ENCODE measurements at places on chromosomes 5 and 9.

- no peak for DNase-seq
Measured at GRCh38 chr5:39446231-39446630, 21.5 kb upstream of the DAB2 start.

DNA sequence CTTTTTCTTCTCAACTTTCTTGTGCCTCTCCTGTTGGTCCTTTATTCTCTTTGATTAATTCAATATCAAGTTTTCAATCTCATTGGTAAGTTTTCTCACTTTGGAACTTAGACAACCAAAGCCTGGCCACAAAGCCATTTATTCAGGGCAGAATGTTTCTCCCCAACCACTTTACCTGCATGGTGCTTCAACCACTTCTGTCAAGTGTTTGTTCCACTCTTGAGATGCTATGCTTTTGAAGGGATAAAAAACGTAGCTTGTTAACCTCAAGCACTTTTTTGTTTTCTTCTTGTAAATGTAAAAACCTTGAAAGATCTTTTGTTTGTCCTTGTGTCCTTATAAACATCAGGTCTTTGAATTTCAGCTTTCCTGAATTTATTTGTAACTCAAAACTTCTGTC, 966.7 kb downstream of the MAT2B start:
- no peak for DNase-seq

DNA sequence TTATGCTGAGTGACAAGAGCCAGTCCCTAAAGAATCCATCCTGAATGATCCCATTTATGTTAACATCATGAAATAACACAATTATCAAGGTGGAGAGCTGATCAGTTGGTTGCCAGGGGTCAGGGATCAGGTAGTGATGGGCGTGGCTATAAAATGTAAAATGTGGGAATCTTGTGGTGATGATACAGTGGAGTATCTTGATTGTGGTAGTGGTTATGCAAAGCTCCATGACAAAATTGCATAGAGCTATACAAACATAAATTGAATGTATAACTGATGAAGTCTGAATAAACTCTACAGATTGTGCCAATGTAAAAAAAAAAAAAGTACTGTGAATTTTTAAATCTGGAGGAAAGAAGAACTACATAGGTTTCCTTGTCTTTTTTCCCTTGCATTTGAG, 104.6 kb upstream of the SPATA31C2 start:
- DNase-seq: no peak

DNA sequence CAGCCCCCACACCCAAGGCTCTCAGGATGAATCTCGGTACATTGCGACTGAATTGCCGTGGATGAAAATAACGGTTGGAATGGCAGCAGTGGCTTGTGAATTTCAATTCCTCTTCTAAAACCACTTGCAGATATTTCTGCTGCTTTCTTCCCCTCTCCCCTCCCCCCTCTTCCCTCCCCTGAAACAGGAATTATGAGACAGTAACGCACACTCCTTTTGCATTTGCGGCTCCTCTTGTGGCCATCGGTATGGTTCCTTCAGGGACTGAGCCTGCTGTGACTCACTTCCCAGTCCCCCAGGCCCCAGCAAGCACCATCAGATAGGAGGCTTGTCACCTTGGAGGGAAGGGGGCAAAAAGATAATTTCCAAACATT, 9.7 kb downstream of the DCANP1 start:
- DNase-seq: no peak

DNA sequence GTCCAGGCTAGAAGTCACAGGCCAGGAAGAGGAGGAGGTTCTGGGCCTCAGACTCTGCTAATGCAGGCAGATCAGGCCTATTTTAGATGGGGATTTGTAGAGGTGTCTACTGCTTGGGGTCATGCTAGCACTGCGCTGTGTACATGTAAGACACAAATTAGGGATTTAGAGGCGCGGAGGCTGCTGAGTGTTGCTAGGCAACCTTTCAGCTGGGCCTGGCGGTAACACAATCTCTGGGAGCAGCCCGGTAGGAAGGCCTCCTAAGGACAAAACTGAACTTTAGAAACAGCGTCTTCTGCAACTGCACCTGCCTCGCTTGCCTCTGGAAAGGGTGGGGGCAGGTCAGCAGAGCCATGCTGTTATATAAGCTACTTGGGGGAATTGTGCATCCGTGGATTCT, 147.9 kb downstream of the MACROH2A1 start:
- no peak for DNase-seq

DNA sequence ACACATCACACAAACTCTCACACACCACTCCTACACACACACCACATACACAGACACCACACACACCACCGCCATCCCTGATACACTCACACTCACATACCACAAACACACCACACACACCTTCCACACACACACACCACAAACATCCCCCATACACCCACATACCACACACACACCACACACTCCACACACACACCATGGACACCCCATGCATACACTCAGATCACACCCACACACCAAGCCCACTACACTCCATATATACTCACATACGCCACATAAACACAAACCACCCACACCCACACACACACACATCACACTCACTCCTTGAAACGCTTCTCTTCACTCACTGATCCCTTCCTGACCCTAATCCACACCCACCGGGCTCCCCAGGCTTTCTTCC, 9.1 kb upstream of the ANKRD18A start:
- DNase-seq: no peak

DNA sequence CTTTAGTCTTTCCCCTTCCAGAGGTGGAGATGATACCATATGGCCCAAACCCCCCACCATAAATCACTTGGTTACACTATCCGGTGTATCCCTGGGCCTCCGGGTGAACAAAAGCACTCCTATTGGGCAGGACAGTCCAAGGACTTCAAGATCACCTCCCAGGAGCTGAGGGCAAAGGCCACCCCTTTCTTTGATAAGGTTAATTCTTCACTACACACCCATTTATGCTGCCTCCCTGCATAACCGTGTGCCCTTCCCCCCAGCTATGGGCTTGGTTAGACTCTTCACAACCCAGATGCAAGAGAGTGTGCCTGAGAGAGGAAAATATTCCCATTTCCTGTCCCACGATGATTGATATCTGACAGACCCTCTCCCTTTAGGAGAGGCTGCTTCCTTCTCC, 64.8 kb upstream of the PRRC1 start:
- DNase-seq: no peak

- DNase-seq: no peak
Measured at GRCh38 chr9:27209034-27209433, 87.9 kb downstream of the EQTN start.
